ENCODE measurements at places on chromosomes 12 and 14.

- DNase-seq: no peak
Observed at GRCh38 chr14:89779707-89780106, 174.8 kb downstream of the EFCAB11 start.

GRCh38 chr12:91307957-91308670 lies 125.5 kb upstream of the DCN start:
- no peak for DNase-seq

GRCh38 chr12:72271451-72272090 lies 599 bp upstream of the TRHDE start:
- DNase-seq: peak; percentile 21

DNA sequence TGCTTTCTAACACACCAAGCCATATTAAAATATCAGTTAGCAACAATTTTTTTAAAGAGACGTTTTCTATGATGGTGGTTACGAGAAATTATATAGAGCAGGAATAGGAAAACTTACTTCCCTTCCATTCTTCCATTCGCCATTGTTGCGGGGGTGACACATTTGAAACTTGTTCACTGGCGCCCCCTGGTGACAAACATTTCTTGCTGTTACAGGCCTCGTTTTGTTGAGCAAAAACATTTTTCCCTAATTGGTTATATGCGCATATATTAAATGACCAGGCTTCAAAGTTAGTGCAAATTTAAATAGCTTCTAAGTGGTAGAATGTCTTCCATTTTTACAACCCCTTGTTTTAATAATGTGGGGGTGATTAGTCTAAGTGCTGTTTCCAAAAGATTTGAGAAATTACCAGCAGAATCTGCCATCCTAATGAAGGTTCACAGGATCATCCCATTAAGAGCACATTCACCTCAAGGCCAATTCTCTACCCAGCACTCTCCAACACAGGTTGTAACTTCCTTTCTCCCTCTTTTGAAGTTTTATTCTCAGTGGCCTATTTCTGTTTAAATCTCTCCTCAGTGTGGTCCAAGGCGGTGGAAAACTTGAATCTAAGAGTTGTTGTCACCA lies 1124.7 kb downstream of the FLRT2 start:
- DNase-seq: no peak

DNA sequence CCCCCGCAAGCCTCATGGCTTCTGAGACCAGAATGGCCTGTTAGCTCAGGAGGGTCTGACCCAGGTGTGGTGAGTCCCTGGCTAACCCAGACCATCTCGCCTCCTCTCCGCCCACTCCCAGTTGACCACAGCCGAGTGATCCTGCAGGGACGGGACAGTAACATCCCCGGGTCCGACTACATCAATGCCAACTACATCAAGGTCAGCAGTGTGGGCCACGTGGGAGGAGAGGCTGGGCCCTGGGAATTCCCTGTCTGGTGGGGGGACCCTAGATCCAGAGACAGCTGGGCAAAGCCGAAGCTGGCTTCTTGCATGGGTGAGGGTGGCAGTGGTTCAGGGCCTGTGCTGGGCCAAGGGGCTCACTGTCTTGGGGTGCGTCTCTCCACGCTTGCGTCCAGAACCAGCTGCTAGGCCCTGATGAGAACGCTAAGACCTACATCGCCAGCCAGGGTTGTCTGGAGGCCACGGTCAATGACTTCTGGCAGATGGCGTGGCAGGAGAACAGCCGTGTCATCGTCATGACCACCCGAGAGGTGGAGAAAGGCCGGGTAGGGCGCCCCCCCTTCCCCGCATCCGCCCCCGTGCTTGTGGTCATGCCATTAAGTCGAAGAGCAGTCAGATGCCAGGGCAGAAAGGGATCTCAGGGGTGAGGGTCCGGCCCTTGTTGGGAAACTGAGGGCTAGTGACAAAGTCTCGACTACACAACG lies 5.0 kb downstream of the PTPN6 start:
- DNase-seq: no peak

DNA sequence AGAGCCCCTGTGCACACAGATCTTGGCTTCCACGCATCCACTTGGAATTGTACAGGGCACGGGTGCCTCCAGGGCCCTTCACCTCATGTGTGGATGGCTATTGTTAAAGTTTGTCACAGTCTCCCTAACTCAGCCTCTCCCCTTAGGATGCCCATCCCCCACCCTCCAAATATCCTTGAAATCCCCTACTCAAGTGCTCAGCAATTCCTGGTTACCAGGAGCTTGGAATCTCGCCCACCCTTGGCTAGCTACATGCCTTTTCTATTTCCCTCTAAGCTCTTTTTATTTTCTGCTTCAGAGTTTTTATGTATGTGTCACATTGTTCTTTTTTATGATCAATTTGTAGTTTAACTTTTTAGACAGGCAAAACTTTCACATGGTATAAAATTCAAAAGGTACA lies 13.0 kb upstream of the NR1H4 start:
- no peak for DNase-seq

DNA sequence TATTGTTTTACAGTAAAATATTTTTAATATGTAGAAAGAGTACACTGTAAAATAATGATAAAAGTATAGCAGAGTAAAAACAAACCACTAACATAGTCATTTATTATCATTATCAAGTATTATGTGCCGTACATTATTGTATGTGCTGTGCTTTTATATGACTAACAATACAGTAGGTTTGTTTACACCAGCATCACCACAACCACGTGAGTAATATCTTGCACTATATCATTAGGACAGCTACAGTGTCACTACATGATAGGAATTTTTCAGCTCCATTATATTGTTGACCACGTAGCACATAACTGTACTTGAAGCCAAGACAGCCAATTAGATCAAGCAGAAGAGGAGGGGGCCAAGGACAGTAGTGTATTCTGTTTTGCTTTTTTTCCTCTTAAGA lies 415.4 kb downstream of the RAD51B start:
- DNase-seq: no peak

DNA sequence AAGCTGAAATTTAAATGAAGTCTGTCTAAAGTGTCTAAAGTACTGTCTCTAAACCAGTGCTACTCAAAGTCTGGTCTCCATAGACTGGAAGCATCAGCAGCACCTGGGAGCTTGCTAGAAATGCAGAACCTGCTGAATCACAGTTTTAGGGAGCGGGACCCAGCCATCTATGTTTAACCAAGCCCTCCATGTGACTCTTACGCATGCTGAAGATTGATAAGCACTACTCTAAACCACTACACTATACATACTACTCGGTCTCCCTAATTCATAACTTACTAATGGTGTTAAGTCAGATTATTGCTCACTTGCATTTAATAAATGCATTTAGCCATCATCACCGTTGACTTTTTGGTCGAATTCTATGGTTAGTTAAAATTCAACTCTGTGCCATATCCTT lies 88.8 kb downstream of the SLC25A21 start:
- no peak for DNase-seq

- DNase-seq: no peak
Observed at GRCh38 chr14:91112194-91112593, 1.7 kb upstream of the DGLUCY start.

GRCh38 chr14:99035268-99035667 lies 236.7 kb downstream of the BCL11B start:
- peak; percentile 72 for DNase-seq

- no peak for DNase-seq
Observed at GRCh38 chr14:97634751-97635150, 837.6 kb downstream of the VRK1 start.

DNA sequence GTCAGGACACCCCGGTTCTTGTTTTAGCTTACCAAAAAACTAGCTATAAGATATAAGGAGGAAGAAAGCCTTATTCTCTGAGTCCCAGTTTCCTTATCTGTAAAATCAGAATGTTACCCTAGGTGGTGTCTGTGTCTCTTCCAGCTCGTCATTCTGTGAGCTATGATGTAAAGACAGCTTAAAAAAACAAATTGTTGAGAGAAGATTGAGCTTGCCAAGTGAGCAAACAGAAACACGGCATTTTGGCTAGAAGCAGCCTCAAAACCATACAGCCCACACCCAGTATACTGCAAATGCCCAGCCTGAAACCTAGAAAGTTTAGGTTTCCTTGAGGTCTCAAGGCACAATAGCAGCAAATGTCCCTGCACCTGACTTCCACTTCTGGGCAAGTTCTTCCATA lies 151.4 kb downstream of the SSPN start:
- no peak for DNase-seq

DNA sequence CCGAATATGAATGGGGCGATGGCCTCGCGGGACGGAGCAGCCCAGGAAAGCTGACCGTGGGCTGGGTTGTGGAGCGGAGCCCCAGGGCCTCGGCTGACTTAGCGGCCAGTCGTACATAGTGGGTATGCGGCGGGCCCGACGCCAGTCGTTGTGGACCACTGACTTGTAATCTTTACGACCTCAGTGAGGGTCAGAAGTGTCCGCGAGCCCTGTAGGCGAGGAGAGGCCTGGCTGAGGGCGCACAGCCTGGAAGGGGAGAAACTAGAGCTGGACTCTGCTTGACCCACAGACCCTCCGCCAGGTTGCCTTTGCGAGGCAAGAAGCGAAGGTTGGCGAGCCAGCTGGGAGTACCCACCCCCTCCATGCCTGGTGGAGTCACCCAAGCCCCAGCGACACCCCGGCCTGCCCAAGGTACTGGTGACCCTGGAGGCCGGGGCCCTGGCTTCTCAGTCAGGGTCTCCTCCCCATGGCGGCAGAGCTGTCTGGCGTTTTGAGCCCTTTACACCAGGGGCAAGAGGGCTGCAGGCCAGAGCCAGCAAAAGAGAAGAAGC lies 15.6 kb upstream of the DYNC1H1 start:
- no peak for DNase-seq

- peak; percentile 71 for DNase-seq
Observed at GRCh38 chr12:120588948-120589930, 8.0 kb upstream of the POP5 start.

GRCh38 chr14:23115918-23116317 lies 3.1 kb downstream of the CEBPE start:
- no peak for DNase-seq

DNA sequence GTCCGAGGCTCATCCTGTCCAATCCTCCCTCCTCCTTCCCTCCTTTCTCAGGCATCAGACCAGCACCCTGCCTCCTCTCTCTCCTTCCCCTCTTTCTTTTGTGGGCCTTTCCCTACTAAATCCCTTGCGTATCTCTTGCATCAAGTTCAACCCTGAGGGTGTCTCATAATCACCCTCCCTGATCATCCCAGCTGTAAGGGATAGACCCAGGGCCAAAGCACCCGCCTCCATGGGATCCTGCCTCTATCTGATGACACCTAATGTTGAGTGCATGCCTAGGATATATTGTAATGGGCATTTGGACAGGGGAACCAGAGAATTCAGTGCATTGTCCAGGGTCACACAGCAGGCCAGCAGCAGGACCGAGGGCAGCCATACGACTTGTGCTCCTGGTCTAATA lies 84.9 kb downstream of the PHETA1 start:
- DNase-seq: no peak

DNA sequence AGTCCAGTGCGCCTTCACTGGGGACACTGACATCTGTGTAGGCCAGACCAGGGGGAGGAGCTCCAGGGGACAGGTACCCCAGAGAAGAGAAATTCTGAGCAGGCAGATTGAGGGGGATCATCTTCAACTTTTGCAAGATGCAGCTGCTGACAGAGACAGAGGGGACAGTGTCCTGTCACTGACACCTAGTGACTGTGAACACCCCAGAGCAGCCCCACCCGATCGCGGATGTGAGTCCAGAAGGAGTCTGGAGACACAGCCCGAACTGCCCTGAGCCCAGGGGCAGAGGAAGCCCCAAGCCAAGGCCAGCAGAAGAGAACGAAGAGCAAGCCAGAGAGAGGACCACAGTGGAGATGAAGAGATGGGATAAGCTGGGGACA lies 21.7 kb upstream of the LRTM2 start:
- no peak for DNase-seq

DNA sequence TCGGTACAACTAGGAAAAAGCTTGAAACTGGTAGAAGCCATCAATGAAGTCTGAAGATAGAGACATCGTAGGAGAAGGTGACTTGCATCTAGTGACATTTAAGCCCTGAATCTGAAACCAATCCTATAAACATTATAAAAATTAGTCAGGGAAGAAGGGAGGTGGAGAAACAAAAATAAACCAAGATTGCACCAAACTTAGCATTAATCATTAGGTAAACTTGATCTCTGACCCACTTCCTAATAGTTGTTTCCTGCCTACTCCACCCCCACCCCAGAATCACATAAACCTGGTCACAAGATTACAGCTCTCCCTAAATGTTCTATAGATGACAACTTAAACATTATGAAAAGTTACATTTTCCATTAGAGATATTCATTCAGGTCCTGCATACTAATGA lies 40.4 kb downstream of the TSPAN19 start:
- no peak for DNase-seq

DNA sequence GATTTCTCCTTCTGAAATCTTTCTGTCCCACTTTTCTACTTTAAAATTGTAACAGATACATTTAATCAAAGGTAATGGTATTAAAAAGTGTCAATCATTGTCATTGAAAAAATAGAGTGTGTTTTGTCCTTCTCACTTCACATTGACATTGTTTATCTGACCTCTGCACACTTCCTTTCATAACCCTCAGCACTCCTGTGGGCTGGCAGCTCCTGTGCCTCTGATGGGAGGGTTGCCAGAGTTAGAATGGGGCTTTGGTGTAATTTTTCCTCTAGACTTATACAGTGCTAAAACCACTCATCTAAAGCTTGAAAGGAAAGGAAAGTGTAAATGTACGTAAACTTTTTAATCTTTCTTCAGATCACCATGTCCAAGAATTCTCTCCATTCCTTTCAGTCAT lies 23.7 kb downstream of the KCNA1 start:
- no peak for DNase-seq

- no peak for DNase-seq
Observed at GRCh38 chr12:4152145-4152795, 121.3 kb upstream of the CCND2 start.

DNA sequence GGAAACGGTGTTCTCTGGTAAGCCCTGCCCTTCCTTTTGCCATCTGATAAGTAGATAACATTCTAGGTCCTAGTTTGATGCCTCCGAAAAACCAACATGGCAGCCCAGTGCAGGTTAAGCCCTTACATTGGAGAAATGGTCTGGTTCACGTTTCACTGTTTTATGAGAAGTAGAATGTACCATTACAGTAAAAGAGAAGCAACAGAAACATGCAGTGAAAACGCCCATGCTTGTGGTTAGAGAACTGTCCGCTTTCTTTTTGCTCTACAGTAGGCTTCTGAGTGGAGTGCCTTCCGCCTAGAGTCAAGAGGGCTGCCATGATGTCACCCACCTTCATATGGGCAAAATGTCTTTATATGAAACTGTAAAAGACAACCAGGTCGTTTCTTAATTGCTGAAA lies 190.4 kb upstream of the BCL2L14 start:
- no peak for DNase-seq

GRCh38 chr12:95185854-95186253 lies 31.4 kb downstream of the FGD6 start:
- no peak for DNase-seq

GRCh38 chr14:99971941-99972747 lies 93.1 kb upstream of the EVL start:
- no peak for DNase-seq

Measured in tibial artery (tissue), 4 donors.